ENCODE measurements at places on chromosomes 3 and 15. TPM values are rescaled to one million over a fixed set of nuclear protein-coding genes. Genes with fewer than 3 reads are reported as not detected.

- H3K4me3 ChIP-seq: no peak overlapping the region
- H3K27ac ChIP-seq: no peak overlapping the region
- no peaks in the 10 kb centered on the region for H3K27me3 ChIP-seq
- DNase-seq: no peak
Measured at GRCh38 chr3:53773021-53773436, 73.2 kb downstream of the CHDH start.

DNA sequence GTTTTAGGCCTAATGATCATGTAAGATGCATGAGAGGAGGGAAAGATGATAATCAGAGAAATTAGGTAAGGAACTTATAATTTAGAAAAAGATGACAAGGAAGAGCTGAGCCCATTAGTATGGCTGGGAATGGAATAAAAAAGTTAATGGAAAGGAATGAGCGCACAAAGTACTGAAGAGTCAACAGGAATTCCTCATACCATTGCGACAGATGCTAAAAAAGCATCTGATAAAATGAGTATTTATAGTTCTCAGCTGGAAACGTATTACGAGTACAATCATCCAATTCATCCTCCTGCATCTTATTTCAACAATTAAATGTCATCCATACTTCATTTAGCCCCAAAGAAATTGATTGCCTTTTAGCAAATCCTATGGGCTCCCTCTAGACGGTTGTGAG lies 58.9 kb downstream of the TMCC1 start:
- no peak for DNase-seq
- H3K27me3 ChIP-seq: no peaks in the 10 kb centered on the region
- no peak overlapping the region for H3K4me3 ChIP-seq
- no peaks in the 10 kb centered on the region for H3K4me1 ChIP-seq

GRCh38 chr3:98733053-98733811 lies 29.9 kb upstream of the ST3GAL6 start:
- peak overlapping the region; percentile 74 for H3K4me3 ChIP-seq
- no peaks in the 10 kb centered on the region for H3K4me1 ChIP-seq
- no peaks in the 10 kb centered on the region for H3K36me3 ChIP-seq
- peak overlapping the region; percentile 86 for H3K27ac ChIP-seq

ADCY5 gene
- total RNA-seq: 32.2 TPM

GHSR gene
- not detected for total RNA-seq

GOLGA6L7 gene
- total RNA-seq: not detected

Data from ascending aorta (tissue), 2 donors.